NCI-H2029 (cell line): ENCODE measurements at places on chromosomes 3 and 15.

DNA sequence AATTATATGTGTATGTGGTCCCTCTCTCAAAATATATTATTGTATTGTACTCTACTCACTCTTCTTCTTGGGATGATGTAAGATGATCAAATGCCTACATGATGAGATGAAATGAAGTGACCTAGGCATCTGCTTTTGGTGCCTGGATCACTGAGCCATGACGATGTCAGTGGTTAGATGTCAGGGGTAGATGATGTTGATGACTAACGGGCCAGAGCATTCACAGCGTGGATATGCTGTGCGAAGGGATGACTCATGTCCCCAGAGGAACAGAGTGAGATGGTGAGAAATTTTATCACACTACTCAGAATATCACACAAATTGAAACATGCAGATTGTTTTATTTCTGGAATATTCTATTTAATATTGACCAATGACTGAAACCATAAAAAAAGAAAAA, 233.9 kb upstream of the CADM2 start:
- DNase-seq, result no peak

DNA sequence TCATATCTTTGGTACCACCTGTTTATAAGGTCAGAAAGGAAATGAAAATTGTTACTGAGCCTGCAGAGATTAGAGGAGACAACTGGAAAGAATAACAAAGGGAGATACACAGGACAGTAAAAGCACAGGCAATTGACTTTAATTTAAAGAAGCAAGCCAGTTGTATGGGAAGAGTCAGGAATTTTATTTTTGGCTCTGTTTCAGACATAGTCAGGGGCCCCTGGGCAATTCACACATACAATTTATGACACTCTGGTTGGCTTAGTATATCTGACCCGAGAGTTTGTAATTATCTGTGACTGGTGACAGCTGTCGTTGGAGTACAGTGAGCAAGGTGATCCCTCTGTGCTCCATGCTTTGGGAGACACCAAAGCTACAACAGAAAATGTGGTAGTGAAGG, 591.9 kb upstream of the NECTIN3 start:
- DNase-seq, result no peak

DNA sequence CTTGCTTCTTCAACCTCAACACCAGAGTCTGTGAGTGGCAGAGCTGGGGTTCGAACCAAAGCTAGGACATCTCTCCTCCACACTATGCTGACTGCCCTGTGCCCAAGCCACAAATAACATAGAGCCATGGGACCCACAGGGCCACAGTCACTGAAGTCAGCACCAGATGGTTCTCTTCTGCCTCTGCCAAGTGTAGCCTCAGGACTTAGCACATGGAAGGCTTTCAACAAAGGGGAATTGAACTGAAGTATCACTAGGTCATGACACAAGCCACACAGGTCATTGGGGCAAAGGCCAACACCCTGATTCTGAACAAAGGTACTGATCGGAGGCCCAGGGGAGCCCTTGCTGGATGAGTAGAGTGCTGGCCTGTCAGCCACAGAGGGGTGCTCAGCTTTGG, 83.6 kb downstream of the BDH1 start:
- DNase-seq, result no peak

GRCh38 chr15:23793191-23793680, 106.1 kb upstream of the NDN start:
- no peak for DNase-seq

- DNase-seq, result no peak
These were observed 32.3 kb downstream of the PARP16 start for GRCh38 chr15:65254356-65254755.

DNA sequence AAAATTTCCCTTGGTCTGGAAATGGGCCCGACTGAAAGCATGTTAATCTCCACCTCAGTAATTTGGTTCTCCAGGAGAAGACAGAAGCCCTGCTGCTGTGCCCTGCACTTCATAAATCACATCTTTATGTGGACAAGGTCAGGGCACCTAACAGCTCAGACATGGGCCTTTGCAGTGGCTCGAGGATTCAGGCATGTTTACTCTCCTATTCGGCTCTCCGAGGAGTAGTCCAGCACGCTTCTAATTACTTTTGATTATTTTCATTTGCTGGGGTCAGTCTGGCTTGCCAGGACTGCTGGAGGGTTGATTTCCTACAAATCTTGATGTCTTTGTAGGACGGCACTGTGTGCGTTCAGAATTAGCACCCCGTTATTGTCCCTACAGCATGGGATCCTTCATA, 511.2 kb downstream of the MECOM start:
- DNase-seq, result no peak

GRCh38 chr3:173825730-173826129, 428.2 kb downstream of the NLGN1 start:
- DNase-seq, result no peak

DNA sequence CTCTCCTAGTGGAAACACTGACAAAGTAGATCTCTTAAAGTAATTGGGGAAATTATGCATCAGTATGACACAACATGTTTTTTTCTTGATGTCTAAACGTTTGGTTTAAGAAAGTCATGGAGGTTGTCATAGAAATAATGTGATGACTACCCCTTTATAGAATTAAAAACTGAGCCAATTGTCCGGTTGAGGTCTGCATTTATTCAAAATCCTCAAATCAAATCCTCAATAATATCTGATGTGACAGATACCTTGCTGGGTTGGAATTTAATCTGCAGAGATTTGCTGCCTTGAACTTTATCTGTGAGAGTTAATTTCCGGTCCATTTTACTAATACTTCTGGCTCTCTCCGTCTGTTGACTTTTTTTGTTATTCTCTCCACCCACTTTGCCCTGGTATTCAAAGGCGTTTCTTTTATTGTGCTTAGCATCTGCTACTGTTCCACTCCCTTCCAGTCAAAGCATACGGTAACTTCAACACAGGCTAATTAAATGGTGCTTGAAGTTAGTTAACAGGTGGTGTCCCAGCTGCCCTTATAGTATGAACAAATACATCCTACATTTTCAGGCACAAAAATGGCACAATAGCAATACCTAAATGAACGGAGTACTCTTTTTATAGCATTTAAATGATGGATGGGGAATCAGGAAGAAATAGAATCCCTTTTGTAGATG, 628.3 kb downstream of the ROBO1 start:
- no peak for DNase-seq
